ENCODE measurements at places on chromosomes 2 and 18.

DNA sequence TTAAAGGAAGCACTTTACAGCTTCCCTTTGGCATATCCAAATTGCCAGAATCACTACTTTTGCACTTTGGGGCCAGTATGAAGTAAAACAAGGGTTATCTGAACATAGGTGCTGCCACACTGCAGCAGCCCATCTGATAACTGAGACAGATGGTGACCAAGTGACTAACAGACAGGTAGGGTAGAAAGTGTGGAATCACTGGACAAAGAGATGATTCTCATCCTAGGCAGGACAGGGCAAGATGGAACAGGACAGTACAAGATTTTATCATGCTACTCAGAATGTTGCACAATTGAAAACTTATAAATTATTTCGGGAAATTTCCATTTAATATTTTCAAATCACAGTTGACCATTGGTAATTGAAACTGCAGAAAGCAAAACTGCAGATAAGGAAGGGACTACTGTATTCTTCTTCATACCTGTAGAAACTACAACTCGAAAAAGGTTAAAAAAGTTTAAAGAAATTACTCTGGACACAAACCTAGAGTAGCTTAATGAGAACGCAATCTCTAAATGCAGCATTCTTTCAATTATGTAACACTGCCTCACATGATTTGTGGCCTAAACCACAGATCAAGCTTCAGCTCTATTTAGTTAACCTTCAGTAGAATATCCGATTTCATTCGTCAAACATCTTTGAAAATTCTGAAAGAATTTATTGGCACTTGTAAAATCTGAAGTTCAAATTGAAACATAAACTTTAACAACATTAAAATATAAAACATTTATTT, 31.4 kb downstream of the HEATR5B start:
- no peak for DNase-seq

DNA sequence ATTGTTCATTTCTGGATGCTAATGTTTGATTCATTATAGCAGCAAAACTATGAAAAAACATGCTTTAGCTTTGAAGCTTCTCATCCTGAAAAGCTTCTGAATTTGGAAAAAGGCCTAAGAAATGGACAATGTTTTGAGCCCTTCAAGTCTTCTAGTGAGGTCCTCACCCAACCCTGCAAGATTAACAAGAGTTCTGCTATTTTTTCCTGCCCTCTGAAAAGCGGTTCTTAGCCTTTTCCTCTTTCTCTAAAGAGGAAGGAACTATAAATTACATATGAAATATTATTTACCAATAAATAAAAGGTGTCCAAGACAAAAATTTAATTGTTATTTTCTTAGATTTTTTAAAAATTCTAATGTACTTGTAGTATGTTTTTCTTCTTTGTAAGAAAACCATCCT, 19.9 kb upstream of the CDH19 start:
- DNase-seq: no peak

DNA sequence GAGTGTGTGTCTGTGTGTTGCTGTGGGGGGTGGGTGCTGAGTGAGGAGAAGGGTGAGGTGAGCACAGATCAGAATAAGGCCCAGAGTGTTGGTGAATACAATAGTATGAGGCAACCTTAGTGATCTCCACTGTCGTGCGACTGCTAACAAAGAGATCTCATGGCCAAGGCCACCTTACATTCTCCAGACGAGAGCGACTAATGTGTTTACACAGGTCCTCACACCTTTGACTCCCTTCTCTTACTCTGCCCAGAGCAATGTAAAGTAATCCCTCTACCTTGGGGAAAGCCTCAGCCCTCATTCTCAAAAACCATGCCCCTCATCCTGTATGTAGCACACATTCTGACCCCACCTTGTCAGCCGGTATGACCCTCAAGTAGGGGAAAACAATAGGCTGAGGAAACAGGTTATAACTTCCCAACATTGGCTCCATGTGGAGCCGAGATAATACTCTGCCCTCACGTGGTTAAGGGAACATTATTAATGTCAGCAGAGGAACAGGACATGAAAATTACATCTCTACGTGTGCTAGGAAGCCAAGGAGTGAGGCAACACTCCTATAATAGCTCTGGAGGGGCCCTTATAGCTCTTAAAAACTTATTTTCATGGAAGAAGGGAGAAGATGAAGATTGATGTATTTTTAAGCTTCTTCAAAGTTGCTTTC, 323.0 kb upstream of the NT5C1B start:
- DNase-seq: no peak

- DNase-seq: no peak
These were observed at the start of gene EMX1 for GRCh38 chr2:72917138-72917876. Gene EMX1 (plus strand): TSS chr2:72917519. CDS start chr2:72917853, 334 bp downstream.

GRCh38 chr2:162318328-162319180, at the start of gene IFIH1:
Gene IFIH1 (minus strand): TSS chr2:162318684. CDS start chr2:162318307, 377 bp downstream.
- peak; percentile 93 for DNase-seq
